ENCODE measurements at places on chromosomes 11 and 22.

- no peak for DNase-seq
Observed at GRCh38 chr11:119772641-119773415, 43.8 kb upstream of the NECTIN1 start.

DNA sequence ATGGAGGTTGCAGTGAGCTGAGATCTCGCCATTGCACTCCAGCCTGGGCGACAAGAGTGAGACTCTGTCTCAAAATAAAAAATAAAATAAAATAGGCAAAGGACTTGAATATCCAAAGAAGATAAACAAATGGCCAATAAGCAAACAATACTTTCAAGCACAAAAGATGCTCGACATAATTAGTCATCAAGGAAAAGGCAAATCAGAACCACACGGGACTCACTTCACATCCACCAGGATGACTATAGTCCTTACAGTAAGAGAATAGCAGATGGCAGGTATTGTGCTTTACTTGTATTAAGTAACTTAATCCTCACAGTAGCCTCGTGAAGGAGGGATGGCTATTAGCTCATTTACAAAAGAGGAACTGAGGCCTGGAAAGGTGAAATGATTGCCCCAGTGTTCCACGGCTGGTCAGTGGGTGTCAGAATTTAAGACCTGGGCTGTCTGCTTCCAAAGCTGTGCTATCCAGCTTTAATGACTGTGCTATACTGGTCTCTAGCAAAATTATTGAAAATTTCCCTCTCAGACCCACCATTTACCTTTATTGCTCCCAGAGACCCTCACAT is 40.2 kb upstream of the RBFOX2 start:
- DNase-seq = no peak

GRCh38 chr11:47617417-47617809 is 23.2 kb upstream of the C1QTNF4 start:
- no peak for DNase-seq

GRCh38 chr22:47929646-47930185 is 1167.3 kb downstream of the TBC1D22A start:
- no peak for DNase-seq

DNA sequence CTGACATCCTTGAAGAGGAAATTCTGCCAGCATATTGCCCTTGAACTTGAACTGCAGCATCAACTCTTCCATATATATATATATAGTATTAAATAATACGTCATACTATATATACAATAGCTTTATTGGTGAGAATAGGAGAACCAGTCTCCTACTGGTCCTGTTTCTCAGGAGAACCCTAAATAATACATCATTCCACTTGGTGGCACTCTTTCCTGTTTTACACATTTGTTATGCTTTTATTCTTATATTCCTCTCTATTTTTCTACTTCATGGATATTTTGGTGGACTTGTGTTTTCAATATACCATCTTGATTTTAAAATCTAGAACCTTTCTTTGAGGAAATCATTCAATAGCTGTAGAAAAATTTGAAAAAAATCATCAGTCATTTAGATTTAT is 193.3 kb downstream of the TRPC6 start:
- no peak for DNase-seq

GRCh38 chr11:23022854-23023253 is 162.6 kb upstream of the CCDC179 start:
- no peak for DNase-seq

- DNase-seq = no peak
Observed at GRCh38 chr11:742156-742546, 5.1 kb upstream of the TALDO1 start.

- DNase-seq = no peak
Observed at GRCh38 chr11:108857382-108857781, 192.5 kb downstream of the DDX10 start.

DNA sequence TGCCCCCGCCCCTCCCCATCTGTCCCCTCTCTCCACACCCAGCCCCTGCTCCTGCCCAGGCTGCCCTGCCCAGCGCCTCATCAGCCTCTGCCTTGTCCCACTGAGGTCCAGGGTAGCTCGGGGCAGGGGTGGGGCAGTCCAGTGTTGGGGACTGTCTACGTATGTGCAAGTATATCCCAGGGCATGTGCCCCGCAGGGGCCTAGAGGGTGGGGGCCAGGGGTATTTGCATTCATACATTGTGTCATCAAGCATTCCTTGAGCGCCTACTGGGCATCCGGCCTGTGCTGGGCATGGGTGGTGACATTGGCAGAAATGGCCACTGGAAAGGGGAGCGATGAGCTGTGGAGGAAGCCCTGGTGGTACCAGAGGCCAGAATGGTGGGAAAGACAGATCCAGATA is 17.6 kb upstream of the TAB1 start:
- DNase-seq = no peak

Data from cortex of kidney (tissue), 1 donor.